ENCODE measurements at places on chromosomes 3 and 15.

DNA sequence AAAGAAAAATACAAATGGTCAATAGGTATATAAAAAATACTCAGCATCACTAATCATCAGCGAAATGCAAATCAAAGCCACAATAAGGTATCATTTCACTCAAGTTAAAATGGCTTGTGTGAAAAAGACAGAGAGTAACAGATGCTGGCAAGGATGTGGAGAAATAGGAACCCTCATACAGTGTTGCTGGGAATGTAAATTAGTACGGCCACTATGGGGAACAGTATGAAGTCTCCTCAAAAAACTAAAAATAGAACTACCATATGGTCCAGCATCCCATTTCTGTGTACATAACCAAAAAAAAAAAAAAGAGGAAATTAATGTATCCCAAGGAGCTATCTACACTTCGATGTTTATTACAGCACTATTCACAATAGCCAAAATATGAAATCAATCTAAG lies 98.1 kb upstream of the TGFBR2 start:
- no peak for DNase-seq

DNA sequence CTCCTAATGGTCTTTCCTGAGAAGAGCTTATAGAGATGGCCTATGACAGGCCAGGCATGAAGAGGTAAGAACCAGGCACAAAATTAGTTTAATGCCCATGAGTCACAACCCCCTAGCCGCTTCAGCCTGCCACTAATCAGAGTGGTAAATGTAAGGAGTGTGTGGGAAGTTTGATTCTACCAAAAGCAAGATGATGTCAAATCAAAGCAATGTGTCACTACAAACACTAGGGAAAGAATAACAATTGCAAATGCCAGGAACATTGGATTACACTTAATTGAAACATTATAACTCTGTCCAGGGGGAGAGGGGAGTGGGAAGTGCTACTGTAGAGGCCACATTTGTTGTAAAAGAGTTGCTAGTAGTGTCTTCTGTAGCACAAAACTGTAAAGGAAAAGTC lies 596.6 kb upstream of the AGTR1 start:
- no peak for DNase-seq

DNA sequence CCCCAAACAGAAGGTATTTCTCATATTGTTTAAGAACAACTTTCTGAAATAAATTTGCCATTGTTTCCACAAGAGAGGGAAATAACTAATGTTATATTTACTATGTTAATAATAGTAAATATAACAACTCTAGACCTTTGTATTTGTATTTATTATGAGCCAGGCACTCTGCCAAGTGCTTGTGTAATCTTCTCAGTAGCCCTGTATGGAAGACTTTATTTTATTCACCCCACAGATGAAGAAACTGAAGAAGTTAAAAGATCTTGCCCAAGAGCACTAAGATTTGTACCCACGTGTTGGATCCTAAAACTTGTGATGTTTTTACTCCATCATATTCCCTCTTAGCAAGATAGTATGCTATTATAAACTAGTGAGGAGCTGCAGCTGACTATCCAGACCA lies 12.0 kb upstream of the GNB4 start:
- DNase-seq: no peak

DNA sequence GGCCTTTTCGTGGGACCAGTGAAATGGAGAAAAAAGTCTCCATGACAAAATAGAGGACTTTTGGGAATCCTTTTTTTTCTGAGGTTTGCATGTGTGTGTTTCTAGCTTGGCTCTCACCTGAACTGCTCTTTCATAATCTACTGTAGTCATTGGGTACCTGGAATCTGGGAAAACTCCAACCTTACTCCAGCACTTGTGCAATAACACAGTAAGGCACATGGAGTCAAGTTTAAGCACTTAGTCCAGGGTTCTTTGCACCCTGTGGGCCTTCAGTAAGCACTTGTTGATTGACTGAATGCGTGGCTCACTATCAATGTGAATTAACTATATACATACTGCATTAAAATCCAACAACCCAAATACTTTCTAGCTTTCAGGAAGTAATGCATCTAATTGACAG lies 299.5 kb downstream of the ZBTB20 start:
- no peak for DNase-seq

GRCh38 chr15:85443046-85443445 lies 62.6 kb downstream of the AKAP13 start:
- DNase-seq: no peak

DNA sequence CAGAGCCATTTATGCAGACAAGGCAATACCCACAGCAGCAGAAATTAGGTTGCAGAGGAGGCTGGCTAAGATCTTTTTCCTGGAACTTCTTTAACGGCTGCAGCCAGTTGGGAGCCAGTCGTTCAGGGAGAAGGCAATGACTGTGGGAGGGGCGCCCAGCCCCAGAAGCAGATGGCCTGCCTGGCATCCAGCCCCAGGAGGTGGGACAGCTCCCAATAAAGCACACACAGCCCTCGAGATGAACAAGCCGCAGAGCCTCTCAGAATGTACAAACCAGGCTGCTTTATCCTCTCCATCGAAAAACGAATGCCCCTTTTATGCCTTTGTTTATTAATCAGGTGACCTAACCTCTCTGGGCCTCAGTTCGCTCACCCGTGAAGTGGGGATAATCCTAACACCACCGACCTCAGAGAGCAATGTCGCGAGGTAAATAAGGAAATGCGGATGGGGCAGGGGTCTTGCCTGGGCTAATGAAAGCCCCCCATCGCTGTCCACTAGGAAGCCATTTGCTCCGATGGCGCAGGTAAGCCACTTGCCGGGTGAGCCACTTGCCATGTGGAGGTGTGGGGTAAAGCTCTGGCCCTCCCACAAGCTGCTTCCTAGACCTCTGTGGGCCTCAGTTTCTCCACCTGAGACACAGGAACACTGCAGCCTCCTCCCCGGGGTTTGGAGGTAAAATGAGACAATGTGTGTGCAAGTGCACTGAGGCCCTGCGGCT lies 35.8 kb downstream of the MGLL start:
- no peak for DNase-seq

GRCh38 chr15:31361764-31362515 lies 35.3 kb downstream of the KLF13 start:
- DNase-seq: no peak
